ENCODE measurements at places on chromosomes 2 and 18. TPM values are rescaled to one million over a fixed set of nuclear protein-coding genes. Genes with fewer than 3 reads are reported as not detected.

- no peak for DNase-seq
Measured at GRCh38 chr2:31581124-31581795, 522 bp upstream of the SRD5A2 start.

- DNase-seq = peak; percentile 33
Measured at GRCh38 chr18:45376193-45376592, 239.1 kb upstream of the SLC14A2 start.

DNA sequence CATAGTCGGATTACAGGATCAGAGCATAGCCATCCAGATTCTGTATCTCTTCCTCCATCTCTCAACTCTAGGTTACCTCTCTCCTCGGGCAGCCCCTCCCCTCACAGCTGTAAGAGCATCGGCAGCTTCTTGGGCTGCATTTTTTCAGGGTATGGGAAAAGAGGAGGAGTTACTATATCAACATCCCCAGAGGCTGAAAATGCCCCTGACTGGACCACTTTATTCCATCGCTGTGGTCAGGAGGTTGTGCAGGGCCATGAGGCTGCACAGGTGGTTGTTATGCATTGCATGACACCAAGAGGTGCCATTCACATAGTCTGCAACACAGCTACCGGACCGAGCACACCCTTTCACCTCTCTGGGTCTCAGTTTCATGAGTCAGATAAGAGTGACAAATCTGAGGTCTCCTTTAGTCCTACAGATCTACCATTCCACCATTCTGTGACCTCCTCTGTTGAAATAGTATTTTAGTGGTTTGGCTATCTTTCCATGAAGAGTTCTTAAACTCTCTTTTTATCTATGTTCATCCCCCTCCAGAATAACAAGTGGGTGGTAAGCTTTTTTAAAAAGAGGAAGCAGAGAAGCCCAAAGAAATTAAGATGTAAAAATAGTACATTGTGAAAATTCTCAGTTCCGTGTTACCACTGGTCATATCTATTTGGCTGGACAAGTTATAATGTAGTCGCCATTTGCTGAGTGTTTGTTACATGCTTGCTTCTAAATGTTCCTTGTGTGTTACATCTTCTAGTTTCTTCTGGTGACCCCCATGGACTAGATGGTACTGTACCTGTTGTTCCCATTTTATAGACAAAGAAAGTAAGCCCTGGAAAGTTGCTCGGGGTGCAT, 56.6 kb upstream of the SLC1A4 start:
- no peak for DNase-seq

HOXD4 gene
- total RNA-seq = 7.8 TPM
